ENCODE measurements at places on chromosomes 12 and 14.
A peak's percentile ranks its signal among the peaks of the same experiment; 100 is the strongest.

- peaks cover 4% of the 10 kb centered on the region for H3K36me3 ChIP-seq
- peaks cover 61% of the 10 kb centered on the region for H3K4me1 ChIP-seq
- no peaks in the 10 kb centered on the region for H3K27me3 ChIP-seq
- no peak overlapping the region for H3K27ac ChIP-seq
Measured at GRCh38 chr14:89294872-89295271, 122.2 kb downstream of the FOXN3 start.

GRCh38 chr14:40985584-40985983 is 621.1 kb upstream of the LRFN5 start:
- H3K27me3 ChIP-seq = no peaks in the 10 kb centered on the region
- no peak overlapping the region for H3K27ac ChIP-seq
- H3K4me3 ChIP-seq = no peak overlapping the region
- no peak for DNase-seq
- H3K36me3 ChIP-seq = no peaks in the 10 kb centered on the region

- H3K4me3 ChIP-seq = peak overlapping the region; percentile 20
- no peak for DNase-seq
- no peaks in the 10 kb centered on the region for H3K27me3 ChIP-seq
- peak overlapping the region; percentile 34 for H3K27ac ChIP-seq
- peaks cover 42% of the 10 kb centered on the region for H3K4me1 ChIP-seq
- no peaks in the 10 kb centered on the region for H3K36me3 ChIP-seq
Measured at GRCh38 chr12:29543036-29543435, 45.5 kb upstream of the OVCH1 start.

DNA sequence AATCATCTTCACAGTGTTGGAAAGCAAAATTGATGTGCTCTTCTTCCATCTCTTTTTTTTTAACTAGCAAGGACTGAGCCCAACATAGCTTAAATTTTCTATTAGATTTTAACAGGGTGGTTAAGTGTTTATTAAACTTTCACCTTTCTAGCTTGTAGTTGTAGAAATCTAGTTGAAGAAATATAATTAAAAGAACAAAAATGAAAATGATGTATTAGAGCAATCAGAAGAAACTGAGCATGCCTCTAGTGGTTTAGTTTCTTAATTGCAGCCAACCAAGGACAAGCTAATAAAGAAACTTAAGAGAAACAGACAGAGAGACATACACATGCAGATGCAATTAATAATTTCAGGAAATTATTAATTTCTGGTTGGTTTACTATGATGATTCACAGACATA is 673.0 kb upstream of the LMO3 start:
- no peak overlapping the region for H3K4me3 ChIP-seq
- no peaks in the 10 kb centered on the region for H3K4me1 ChIP-seq
- H3K27ac ChIP-seq = no peak overlapping the region
- H3K36me3 ChIP-seq = no peaks in the 10 kb centered on the region
- DNase-seq = no peak

DNA sequence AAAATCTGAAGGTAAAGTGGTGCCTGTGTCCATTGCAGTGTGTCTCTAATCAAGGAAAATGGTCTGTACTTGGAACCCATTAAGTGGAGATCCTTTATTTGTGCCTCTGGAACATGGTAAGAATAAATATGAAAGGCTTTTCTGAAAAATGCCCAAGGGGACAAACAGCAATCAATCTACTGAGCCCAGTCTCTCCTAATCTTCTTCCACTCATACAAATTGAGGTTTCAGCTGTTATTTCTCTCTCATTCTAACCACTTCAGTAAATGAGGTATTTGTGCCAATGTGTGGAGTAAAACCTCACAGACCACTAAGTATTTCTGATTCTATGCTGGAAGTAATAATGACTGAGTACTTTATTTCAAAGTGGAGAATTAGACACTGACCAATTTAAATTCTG is 82.3 kb upstream of the ST8SIA1 start:
- no peaks in the 10 kb centered on the region for H3K27me3 ChIP-seq
- DNase-seq = no peak
- no peak overlapping the region for H3K4me3 ChIP-seq
- H3K4me1 ChIP-seq = peaks cover 30% of the 10 kb centered on the region

DNA sequence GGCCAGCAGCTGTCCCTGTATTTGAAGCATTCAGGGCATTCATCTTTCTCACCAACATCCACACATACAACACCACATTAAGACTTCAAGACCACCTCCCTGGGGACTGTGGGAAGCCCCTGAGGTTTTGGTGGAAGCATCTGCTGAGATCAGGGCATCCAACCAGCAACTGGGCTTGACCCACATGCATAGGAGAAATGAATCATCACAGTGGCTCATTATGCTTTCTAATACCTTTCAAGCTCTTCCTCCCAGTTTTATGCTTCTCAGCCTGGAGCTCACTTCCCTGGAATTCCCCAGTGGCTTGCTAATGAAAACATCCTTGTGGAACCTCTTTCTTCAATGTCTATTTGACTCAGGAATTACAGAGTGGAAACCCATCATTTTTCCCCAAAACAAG is 21.4 kb upstream of the CMKLR1 start:
- peaks cover 21% of the 10 kb centered on the region for H3K27me3 ChIP-seq
- no peak overlapping the region for H3K4me3 ChIP-seq
- no peak overlapping the region for H3K27ac ChIP-seq
- no peaks in the 10 kb centered on the region for H3K36me3 ChIP-seq

- H3K27ac ChIP-seq = no peak overlapping the region
- H3K4me3 ChIP-seq = no peak overlapping the region
- DNase-seq = no peak
- H3K4me1 ChIP-seq = no peaks in the 10 kb centered on the region
Measured at GRCh38 chr14:42488965-42489364, 882.3 kb downstream of the LRFN5 start.

DNA sequence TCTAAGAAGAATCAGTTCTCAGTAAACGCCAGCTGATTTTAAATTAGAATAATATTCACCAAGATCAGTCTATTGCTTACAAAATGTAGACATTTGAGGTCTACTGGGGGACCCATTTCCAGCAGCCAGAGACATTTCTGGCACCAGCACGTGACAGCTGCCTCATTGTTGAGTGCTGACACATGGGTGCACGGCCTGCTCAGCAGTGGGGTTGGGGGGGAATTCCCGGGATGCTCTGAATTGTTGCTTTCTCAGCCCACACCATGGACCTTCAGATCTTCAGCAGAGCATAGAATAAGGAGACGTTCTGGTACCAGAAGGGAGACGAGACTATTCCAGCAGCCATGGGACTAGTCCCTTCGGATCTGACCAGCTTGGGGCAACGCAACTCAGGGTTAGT is 18.3 kb downstream of the PLEKHG7 start:
- H3K27me3 ChIP-seq = no peaks in the 10 kb centered on the region
- H3K27ac ChIP-seq = no peak overlapping the region
- no peak overlapping the region for H3K4me3 ChIP-seq
- no peaks in the 10 kb centered on the region for H3K36me3 ChIP-seq
- no peaks in the 10 kb centered on the region for H3K4me1 ChIP-seq
- DNase-seq = no peak

DNA sequence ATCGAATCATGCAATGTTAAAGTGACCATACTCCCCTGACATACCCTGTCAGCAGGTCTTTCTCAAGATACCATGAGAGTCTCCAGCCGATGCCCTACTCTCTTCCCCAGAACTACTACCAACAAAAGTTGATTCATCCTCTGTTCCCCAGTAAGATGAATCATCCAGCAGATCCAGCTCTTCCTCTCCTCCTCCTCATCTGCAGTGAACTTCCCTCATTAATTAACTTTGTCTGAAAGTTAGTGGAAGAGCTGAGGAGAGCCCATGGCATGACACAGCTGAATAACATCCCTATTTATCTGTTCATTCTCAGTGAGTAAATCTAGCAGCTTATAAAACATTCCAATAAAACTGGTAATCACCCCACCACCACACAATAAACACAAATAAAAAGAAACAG is 213.4 kb downstream of the EGLN3 start:
- H3K36me3 ChIP-seq = no peaks in the 10 kb centered on the region
- H3K4me3 ChIP-seq = no peak overlapping the region
- H3K4me1 ChIP-seq = no peaks in the 10 kb centered on the region
- DNase-seq = no peak
- no peak overlapping the region for H3K27ac ChIP-seq

DNA sequence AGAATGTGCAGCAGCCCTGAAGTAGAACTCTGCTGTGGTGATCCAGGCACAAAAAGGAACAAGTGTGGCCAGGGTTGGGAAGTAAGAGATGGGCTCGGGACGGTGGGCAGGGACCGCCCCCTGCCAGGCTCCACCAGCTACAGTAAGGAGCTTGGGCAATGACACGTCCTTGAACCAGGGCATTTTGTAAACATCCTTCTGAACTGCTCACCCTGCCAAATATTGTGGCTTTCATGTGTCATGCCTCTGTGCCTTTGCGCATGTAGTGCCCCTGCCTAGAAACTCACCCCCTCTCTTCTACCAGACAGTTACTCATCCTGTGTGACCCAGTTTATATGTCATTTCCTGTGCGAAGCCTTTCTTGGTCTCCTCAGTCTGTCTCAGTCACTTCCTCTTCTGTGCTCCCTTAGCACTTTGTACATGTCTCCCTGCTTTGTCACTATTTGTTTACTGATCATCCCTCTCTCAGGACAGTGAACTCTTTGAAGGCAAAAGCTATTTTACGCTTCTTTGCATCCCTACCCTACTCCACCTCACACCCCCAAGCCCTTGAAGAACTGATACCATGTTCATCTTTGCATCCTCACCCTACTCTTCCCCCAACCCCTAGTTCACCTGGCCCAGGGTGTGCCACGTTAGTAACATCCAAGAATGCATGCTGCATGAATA is 108.9 kb upstream of the PLEKHG7 start:
- no peaks in the 10 kb centered on the region for H3K36me3 ChIP-seq
- no peak overlapping the region for H3K4me3 ChIP-seq
- H3K27ac ChIP-seq = no peak overlapping the region
- H3K4me1 ChIP-seq = no peaks in the 10 kb centered on the region
- H3K27me3 ChIP-seq = no peaks in the 10 kb centered on the region

- no peaks in the 10 kb centered on the region for H3K27me3 ChIP-seq
- H3K4me3 ChIP-seq = no peak overlapping the region
- no peaks in the 10 kb centered on the region for H3K4me1 ChIP-seq
- H3K27ac ChIP-seq = no peak overlapping the region
- DNase-seq = no peak
Measured at GRCh38 chr12:70733385-70733784, 96.2 kb upstream of the PTPRB start.

- H3K27ac ChIP-seq = peak overlapping the region; percentile 68
- H3K27me3 ChIP-seq = peaks cover 11% of the 10 kb centered on the region
- no peak for DNase-seq
- H3K4me3 ChIP-seq = no peak overlapping the region
Measured at GRCh38 chr14:95190857-95191256, 33.5 kb upstream of the DICER1 start.

DNA sequence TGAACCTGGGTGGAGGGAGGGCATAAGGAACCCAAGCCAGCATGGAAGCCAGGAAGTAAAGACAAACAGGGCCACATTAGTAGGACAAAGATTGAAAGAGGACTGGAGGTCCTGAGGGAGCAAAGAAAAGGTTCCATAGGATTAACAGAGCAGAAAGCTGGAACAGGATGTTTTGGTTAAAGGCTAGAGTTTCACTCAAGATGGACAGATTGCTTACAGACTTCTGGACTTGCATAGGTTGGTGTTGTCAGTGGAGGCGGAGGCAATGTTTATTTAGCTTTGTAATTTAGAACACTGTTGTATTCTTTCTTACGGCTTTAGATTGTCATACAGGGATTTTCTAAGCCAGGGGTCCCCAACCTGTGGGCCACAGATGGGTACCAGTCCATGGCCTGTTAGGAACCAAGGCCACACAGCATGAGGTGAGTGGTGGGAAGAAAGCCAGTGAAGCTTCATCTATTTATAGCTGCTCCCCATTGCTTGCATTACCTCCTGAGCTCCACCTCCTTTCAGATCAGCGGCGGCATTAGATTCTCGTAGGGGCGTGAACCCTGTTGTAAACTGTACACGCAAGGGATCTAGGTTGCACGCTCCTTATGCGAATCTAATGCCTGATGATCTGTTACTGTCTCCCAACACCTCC is 31.3 kb downstream of the ZNF664 start:
- peaks cover 29% of the 10 kb centered on the region for H3K36me3 ChIP-seq
- no peaks in the 10 kb centered on the region for H3K27me3 ChIP-seq
- no peak for DNase-seq
- no peak overlapping the region for H3K27ac ChIP-seq
- no peak overlapping the region for H3K4me3 ChIP-seq
- H3K4me1 ChIP-seq = peaks cover 84% of the 10 kb centered on the region

- H3K4me1 ChIP-seq = no peaks in the 10 kb centered on the region
- no peak overlapping the region for H3K27ac ChIP-seq
- no peak overlapping the region for H3K4me3 ChIP-seq
- no peaks in the 10 kb centered on the region for H3K36me3 ChIP-seq
- DNase-seq = no peak
- H3K27me3 ChIP-seq = peaks cover 19% of the 10 kb centered on the region
Measured at GRCh38 chr12:117284140-117284539, 77.3 kb downstream of the NOS1 start.

DNA sequence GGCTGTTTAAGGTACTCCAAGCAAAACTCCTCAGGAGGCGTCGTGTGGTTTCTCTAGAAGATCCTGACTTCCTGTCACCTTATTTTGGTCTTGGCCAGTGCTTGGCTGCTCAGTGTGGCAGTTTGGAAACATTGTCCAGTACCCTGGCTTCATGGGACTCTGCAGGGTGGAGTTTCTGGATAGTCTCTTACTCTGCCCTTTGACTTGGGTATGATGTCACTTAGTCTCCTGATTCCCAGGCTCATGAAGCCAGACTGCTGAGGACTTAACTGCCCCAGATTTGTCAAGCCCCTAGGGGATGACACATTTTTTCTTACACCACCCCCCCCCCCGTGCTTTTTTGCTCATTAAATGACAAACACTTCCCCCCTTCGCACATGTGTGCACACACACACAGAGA is 82.7 kb downstream of the ADCK1 start:
- H3K4me3 ChIP-seq = no peak overlapping the region
- no peaks in the 10 kb centered on the region for H3K27me3 ChIP-seq
- DNase-seq = no peak
- H3K36me3 ChIP-seq = peaks cover 7% of the 10 kb centered on the region

GRCh38 chr14:63510538-63510937 is 32.6 kb downstream of the PPP2R5E start:
- H3K4me1 ChIP-seq = peaks cover 24% of the 10 kb centered on the region
- no peak overlapping the region for H3K27ac ChIP-seq
- H3K4me3 ChIP-seq = no peak overlapping the region
- no peak for DNase-seq

GRCh38 chr14:85401384-85401783 is 128.6 kb upstream of the FLRT2 start:
- H3K27ac ChIP-seq = no peak overlapping the region
- no peak for DNase-seq
- H3K36me3 ChIP-seq = no peaks in the 10 kb centered on the region
- H3K4me1 ChIP-seq = no peaks in the 10 kb centered on the region
- H3K27me3 ChIP-seq = no peaks in the 10 kb centered on the region

GRCh38 chr12:6936636-6937480 is 6.8 kb upstream of the RNU7-1 start:
- H3K4me3 ChIP-seq = peak overlapping the region; percentile 85
- no peaks in the 10 kb centered on the region for H3K27me3 ChIP-seq
- peak overlapping the region; percentile 97 for H3K27ac ChIP-seq
- peaks cover 38% of the 10 kb centered on the region for H3K36me3 ChIP-seq

All from left ventricle myocardium inferior (tissue), 1 donor.